ENCODE measurements at places on chromosomes 12 and 14.

DNA sequence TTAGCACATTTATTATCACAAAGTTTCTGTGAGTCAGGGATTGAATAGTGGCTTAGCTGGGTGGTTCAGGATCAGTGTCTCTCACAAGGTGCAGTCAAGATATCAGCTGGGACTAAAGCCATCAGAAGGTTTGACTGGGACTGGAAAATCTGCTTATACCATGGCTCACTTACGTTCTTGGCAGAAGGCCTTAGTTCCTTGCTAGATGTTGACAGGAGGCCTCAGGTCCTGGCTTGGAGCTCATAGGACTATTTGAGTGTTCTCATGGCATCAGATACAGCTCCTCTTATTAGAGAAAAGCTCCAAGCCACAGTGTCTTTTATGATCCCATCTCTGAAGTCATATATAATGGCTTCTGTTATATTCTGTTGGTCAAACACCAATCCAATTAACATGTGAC, 127.3 kb downstream of the SLC6A15 start:
- no peak for DNase-seq

DNA sequence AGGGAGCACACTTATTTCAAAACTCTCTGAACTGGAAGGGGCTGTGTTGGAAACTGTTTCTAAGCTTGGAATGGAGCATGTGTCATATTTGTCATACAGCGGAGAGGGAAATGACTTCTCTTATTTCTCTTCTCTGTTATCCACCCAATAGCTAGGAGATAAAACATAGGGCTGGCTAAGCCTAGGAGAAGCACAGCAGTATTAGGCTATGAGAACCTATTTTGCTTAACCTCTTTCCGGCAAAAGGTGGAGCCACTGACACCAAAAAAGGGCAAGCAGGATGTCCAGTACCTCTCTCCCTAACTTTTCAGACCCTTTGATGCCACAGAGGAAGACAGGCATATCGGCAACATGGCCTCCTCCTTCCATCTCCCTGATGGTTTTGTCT, 148.3 kb downstream of the CRADD start:
- DNase-seq, result no peak

GRCh38 chr14:51616724-51617409, 34.8 kb upstream of the FRMD6 start:
- no peak for DNase-seq

DNA sequence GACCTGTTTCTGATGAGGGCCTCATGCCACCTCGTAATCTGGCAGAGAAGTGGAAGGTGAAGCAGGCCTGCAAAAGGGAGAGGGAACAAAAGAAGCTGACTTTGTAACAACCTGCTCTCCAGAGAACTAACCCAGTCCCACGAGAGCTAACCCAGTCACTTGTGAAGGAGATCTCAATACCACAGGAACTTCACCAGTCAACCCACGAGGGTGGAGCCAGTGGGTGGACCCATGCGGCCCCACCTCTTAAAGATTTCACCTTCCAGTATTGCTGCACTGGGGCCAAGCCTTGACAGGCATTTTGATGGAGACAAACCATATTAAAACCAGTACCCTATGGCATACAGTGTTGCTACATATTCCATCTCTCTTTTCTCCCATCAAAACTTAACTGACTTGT, 55.1 kb downstream of the SERPINA10 start:
- DNase-seq, result no peak

DNA sequence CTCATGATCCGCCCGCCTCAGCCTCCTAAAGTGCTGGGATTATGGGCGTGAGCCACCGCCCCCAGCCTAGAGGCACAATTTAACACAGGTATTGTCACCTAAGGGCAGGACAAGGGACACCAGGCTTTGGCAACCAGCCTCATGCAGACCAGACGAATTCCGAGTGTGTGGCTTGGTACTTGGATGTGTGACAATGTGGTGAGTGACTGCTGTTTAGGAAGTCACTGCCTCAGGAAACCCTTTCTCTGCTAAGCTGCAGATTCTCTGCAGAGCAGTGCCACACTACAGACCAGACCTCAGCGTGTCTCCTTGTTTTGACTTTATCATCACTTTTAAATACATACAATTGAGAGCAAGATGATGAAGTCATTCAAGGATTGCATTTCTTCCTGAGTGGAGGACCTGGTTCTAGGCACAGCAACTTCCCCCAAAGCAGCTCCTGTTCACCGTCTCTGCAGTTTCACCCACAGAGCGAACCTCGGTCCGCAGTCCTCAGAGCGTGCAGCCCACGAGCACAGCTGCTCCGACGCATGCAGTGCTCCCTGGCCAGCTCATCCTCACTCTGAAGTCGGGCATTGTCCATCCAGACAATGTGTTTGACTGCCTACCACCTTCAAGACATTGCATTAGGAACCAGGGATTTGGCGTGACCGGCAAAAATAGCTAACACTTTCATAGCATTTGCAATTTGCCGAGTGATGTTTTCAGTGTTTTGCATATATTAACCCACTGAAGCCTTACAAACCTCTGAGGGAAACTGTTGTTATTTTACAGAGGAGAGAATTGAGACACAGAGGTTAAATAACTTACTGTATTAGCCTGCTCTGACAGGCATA, 235.2 kb downstream of the CHST11 start:
- peak; percentile 82 for DNase-seq

DNA sequence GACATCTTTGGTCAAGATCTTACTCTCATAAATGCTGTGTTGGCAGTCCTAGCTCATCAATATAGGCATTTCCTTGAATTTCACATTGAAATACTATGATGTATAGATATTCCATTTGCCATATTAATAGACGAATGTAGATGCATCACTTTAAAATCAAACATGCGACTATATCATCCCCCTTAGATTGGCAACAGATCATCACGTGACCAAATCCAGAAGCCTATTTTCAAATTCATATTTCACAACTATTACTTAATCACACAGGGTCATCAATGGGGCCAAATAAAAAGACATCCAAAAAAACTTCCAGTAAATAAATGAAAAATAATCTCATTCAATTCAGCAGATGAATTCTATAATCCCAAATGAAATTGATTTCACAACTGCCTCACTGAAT, 15.3 kb downstream of the LMO3 start:
- no peak for DNase-seq

DNA sequence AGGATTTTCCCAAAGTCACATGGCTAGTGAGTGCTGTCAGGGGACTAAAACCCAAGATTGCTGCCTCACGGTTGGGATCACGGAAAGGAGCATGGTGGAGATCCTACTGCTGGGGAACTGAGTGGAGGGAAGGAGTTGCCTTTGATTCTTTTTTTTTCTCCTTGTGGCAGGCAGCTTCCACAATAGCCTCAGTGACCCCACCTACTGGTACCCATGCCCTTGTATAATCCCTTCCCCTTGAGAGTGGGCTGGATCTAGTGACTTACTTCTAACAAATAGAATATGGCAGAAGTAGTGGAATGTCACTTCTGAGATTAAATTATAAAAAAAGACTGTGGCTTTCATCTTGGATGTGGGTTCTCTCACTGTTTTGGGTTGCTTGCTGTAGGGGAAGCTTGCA, 135.7 kb downstream of the DICER1 start:
- no peak for DNase-seq

- DNase-seq, result peak; percentile 17
These were observed 173.4 kb upstream of the PZP start for GRCh38 chr12:9381619-9382018.

GRCh38 chr14:38727731-38728130, 375.3 kb downstream of the SEC23A start:
- DNase-seq, result no peak

DNA sequence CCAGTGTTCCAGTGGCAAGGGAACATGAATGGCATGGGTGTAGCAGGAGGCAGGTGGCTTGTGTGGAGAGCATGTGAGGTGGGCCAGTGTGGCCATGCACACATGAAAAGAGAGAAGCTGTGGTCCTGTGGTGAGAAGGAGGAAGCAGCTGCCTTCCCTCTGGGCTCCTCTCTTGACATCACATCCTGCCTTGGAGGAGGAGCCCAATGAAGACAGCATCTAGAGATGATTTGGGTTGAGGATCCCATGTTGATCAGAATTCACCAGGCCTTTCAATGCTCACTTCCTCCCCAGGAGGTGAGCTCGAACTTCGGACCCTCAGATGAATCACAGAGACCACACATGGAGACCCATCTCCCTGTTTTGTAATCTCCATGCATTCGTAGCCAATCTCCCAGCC, 82.6 kb downstream of the LRRC74A start:
- peak; percentile 92 for DNase-seq

GRCh38 chr14:67703997-67704396, 2.3 kb downstream of the RDH12 start:
- no peak for DNase-seq

DNA sequence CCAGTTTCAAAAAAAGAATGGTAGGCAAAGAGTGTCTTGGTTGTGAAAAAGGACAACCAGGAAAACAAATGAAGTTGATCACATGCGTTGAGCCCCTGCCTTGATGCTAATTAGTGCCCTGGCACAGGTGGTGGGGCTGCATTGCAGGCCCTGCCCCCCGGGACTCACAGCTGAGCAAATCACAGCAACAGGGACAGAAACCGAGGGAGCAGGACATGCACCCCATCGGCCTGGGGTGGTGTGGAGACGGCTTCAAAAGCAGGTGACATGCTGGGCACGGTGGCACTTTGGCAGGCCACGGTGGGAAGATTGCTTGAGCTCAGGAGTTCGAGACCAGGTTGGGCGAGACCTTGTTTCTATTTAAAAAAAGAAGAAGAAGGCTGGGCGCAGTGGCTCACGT, 1.1 kb upstream of the PAPLN start:
- DNase-seq, result no peak

GRCh38 chr12:106304797-106305196, 2.3 kb downstream of the TCP11L2 start:
- no peak for DNase-seq

GRCh38 chr14:68651652-68652432, 141.0 kb downstream of the ZFP36L1 start:
- no peak for DNase-seq
